ENCODE measurements at places on chromosomes 12 and 14. TPM values are rescaled to one million over a fixed set of nuclear protein-coding genes. Genes with fewer than 3 reads are reported as not detected.

LRTM2 gene
- not detected for total RNA-seq

OAS1 gene
- total RNA-seq: 14.2 TPM

DBX2 gene
- not detected for total RNA-seq

PRICKLE1 gene
- 3.8 TPM for total RNA-seq

GPR65 gene
- total RNA-seq: not detected

Data from Caco-2 (cell line).